ENCODE measurements at places on chromosomes 6 and 20.

GRCh38 chr6:128479048-128479666, 41.2 kb downstream of the PTPRK start:
- no peak for DNase-seq

DNA sequence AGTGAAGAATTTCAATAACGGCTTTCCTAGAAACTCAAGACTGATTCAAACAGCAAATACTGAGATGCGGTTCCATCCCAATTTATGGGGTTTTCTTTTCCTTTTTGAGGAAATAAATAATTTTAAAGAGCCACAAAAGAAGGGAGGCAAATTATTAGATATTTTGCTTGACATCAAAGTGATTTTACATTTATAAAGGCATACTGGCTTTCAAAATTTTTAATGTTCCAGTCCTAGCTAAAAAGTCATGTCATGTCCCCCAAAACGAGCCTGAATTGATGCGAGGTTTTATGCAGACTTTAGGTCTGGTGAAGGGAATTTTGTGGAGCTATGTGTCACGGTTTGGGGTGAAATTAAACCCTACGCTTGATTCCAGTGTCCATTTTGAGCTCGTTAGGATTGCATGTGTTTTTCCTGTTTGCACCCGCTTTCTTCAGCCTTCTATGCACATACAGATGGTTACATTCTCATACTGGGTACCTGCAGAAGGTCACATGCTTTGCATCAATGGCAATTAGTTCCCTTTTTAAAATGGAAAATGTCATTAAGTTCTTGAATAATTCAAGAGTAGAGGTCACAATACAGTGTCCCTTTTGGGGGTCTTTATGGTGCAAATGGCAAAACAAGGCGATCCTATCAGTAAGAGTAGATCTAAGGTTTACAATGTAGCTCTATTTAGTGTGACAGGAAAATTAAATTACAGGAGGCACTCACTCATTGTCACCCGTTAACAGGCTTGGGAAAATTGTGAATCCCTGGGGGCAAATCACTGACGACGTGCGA, 17.3 kb downstream of the FOXA2 start:
- no peak for DNase-seq

DNA sequence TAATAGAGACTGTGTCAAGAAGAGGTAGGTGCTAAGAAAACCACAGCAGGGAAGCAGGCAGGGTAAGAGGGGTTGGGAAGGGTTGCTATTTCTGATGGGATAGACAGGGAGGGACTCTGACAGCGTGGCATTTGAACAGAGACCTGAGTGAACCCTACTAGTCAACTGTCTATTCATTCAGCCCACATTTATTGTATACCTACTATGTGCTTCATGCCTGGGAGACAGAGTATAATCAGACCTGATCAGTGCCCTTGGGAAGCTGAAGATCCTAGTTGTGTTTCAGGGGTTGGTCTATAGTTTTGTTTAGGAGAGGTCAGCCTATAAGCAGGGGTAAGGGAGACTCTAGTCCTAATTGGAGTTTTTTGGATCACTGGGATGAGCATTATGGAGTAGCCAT, 14.9 kb upstream of the CAPN11 start:
- no peak for DNase-seq

- DNase-seq = no peak
Measured at GRCh38 chr6:79808921-79809320, 138.4 kb downstream of the ELOVL4 start.

DNA sequence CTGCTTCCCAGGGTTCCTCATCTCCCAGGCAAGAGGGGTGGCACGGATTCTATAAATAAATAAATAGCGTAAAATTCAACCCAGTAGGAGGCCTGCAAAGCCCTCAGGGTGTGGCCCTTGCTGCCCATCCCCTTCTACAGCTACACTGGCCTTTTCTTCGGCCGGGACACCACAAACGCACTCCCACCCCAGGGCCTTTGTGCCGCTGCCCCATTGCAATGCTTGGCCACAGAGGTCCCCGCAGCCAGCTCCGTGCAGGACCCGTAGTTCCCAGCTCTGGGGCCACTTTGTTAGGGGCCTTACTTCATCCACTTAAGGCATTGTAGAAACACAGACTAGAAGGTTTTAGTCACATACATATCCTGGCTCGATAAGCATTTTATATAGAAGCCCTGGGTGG, 151.2 kb downstream of the ERMARD start:
- no peak for DNase-seq

DNA sequence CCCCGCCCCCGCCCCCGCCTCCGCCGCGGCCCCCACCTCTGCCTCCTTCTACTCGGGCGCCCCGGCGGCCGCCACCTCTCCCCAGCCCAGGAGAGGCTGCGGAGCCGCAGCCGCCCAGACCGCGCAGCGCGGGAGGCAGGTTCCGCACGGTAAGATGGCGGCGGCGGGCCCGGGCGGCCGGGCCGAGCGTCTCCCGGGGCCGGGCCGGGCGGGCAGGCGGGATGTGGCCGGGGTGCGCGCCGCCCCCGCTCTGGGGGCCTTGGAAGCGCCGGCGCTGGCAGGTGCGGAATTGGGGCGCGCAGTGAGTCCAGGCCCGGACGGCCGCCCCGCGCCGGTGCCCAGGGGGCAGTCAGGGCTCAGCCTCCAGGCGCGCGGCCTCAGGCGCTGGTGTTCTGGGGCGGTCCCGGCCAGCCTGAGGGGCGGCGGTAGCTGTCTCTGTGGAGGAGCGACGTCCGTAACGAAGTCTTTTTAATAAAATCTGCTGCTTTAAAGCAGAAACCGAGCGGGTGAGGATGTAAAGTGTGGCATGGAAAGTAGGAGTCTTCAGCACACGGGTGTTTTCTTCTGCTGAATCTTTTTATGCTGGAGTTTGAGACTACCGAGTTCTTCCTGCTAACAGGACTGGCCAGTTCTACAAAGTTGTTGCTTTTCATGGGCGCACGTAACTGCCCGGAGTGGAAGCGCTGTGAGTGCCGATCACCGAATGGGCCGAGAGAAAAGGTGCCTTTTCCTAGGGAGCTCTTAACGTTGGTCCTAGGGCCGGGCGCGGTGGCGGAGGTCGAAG, at the start of gene GID8:
Gene GID8, plus strand, starts transcription at position 43 of the 784 bp plus-strand sequence. CDS start 3,356 bp downstream, outside the sequence.
- DNase-seq = peak; percentile 71

DNA sequence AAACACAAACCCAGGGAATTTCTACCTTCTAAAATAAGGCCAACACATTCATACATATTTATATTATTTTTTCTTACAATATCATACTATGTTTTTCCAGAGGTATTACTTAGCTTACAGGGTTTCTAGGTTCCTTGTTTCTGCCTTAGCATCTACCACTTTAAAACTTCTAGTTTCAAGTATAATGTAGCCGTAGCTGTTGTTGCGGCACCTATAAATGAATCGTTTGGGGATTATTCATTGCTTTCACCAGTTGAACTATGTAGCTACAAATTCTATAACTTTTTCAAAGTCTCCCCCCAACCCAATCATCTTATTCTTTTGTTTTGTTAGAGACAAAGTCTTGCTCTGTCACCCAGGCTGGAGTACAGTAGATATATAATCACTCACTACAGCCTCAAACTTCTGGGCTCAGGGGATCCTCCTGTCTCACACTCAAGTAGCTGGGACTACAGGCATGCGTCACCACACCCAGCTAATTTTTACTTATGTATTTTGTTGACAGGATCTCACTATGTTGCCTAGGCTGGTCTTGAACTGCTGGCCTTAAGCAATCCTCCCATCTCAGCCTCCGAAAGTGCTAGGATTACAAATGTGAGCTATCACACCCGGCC, 43.9 kb downstream of the TNFAIP3 start:
- no peak for DNase-seq

GRCh38 chr6:45896783-45897441, 118.7 kb downstream of the CLIC5 start:
- DNase-seq = no peak

GRCh38 chr6:47221565-47221964, 88.1 kb downstream of the TNFRSF21 start:
- no peak for DNase-seq

- DNase-seq = no peak
Measured at GRCh38 chr6:31736768-31737314, 511 bp upstream of the CLIC1 start.

GRCh38 chr6:26536571-26537159, 1.5 kb upstream of the HMGN4 start:
- peak; percentile 56 for DNase-seq

GRCh38 chr20:46013322-46013828, 4.7 kb downstream of the MMP9 start:
- no peak for DNase-seq

DNA sequence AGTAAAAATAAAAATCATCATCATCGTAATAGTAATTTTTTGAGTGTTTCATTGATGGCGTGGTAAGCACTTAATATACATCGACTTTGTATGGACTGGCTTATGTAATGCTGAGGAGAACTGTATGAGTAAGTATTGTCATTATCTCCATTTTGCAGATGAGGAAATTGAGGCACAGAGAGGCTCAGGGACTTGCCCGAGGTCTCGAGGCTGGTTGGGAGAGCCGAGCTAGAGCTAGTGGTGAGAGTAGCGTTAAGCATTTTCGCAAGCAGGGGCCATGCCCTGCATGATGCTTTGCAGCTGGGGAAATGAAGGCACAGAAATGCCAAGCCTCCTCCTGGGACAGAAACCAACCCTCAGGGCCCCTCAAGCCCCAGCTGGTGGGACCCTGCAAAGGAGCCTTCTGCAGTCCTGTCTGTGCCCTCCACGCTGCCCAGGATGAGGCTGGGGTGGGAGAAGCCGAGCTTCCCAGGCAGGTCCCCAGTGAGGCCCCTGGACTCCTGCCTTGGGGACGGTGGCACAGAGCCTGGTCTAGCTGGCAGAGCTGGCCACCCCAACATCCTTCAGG, 31.1 kb upstream of the STX16 start:
- no peak for DNase-seq

DNA sequence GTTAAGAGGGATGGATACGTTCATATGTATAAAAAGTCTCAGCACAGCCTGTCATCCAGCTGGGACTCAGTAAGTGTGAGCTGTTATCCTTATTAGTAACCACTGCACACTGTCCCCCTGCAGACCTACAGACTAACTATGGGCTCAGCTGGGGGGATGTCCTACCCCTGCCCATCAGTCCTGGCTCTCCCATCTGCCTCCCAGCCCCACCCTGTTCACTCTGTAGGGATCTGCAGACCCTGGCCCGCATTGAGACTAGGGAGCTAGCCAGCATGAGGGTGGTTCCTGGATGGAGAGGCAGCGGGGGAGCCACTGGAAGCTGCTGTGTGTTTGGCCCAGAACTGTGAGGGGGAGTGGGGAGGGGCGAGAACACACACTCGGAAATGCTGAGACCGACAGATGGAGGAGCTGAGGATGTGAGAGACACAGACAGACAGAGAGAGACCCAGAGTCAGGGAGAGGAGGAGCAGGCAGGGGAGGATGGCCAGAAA, 17.1 kb downstream of the XKR7 start:
- DNase-seq = no peak

DNA sequence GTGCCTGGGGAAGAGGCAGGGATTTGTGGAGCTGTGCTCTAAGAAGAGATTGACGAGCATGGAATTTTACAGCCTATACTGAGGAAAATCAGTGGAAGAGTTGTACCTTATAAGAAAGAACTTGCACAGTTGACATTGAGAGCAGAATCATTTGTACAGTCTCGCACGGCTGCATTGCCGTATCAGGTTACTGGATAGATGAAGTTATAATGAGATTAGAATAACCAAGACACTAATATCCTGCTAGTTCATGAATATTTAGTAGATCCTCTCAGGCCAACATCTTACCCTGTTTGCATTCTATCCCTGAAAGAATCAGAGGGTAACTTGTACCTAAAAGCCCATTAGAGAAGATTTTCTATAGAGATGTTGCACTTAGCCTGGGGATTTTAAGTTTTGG, 447.1 kb downstream of the PREX1 start:
- DNase-seq = no peak

- DNase-seq = no peak
Measured at GRCh38 chr6:47019941-47020340, 22.2 kb downstream of the ADGRF1 start.

DNA sequence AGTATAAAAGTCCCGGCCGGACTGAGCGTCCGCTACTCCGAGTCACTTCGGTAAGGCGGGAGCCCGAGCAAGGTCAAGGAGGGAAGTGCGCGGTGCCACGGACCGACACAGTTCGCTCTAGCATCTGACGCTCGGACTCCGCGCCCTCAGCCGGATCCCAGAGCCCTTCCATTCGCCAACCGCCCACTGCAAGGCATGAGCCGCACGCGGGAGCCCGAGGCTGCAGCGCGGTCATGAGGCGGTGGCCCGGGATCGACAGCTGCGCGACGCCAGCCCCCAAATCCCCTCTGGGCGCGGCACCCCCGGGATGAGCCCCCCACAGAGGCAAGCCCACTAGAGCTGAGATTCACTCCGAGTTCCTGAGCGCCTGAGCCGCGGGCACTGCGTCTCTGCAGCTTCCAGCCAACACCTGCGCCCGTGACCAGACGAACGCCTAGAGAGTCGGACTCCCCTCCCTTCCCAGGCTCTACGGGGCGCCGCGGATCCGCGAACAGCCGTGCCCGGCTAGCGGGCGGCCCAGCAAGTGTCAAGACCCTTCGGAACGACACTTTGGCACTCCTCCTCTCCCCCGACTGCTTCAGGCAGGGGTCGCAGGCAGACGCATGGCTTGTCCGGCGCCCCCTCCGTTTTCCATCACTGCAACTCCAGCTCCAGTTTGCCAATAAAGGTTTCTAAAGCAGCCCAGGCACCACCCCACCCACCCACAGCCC, 725 bp upstream of the ISM1 start:
- peak; percentile 53 for DNase-seq

DNA sequence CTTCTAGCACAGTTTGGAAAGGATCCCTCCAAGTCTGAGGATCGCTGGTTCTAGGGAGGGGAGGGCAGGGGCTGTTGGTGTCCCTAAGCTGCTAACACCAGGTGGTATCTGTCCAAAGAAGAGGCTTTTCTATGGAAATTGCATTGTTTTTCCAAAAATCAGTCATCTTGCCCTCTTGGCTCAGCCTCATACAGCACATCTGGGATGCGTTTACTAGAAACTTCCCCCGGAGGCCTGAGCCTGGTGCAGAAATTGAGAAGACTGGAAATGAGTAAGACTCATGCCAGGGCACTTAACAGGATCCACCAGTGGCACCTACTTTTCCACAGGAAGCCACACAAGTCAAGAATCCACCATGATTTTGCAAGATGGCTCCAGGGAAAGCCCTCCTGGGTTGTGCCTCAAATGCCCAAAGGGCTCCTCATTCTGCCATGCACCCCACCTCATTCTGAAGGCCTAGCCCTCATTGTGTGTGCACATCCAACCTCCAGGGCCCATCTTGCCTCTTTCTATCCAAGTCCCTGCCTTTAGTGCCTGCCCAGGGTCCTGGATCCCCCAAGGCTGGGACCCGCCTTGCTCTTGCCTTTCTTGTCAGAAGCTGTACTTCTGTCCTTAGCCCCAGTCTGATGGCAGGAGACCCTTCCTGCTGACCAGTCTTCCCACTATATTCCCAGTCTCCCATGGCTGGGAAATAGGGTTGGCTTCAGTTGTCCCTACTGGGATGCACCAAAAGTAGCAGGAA, 97.6 kb downstream of the MRPL14 start:
- DNase-seq = no peak
